Ureter (tissue), 1 donor: ENCODE measurements at places on chromosomes 7 and 10. TPM values are rescaled to one million over a fixed set of nuclear protein-coding genes. Genes with fewer than 3 reads are reported as not detected.
A peak's percentile ranks its signal among the peaks of the same experiment; 100 is the strongest.

The IFIT2 gene
- total RNA-seq = 4.0 TPM

The EBLN1 gene
- not detected for total RNA-seq

The POLR2J3 gene
- total RNA-seq = 64.3 TPM

DNA sequence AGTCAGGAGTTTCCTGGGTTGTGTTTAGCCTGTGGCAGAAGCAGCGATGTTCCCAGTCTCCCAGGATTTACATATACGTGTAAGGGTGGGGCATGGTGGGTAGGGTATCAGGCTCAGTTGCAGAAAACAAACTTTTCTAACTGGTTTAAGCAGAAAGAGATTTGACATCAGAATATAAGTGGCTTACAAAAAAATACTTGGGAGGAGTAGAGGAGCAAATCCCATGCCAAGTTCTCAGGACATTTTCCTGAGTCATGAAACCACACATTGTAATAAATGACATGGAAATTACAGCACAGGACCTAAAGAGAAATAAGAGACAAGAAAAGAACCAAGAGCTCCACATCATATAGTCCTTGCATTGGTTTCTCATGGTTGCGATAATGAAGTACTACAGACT, 26.2 kb upstream of the FRMD4A start:
- DNase-seq = no peak

GRCh38 chr7:28181416-28181815, 821 bp upstream of the JAZF1 start:
- no peak for DNase-seq

DNA sequence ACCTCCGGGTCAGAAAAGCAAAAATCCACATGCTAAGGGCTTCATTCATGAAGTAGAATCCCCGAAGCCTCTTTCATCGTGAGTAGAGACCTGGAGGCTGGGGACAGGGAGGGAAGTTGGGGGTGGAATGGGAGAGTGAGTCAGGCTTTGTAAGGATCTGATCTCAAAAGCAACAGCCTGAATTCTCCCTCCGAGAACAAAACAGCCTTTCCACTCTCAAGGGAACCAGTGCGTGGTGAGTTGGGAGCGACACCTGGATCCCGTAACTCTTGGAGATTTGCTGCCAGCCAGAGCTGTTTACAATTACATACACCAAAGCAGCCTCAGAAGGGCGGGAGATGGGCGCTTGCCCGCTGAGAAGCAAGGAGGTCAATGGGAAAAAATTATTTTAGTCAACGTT, 10.8 kb downstream of the AFAP1L2 start:
- no peak for DNase-seq

- peak; percentile 45 for DNase-seq
Observed at GRCh38 chr7:116316838-116317628, 106.7 kb downstream of the TES start.

DNA sequence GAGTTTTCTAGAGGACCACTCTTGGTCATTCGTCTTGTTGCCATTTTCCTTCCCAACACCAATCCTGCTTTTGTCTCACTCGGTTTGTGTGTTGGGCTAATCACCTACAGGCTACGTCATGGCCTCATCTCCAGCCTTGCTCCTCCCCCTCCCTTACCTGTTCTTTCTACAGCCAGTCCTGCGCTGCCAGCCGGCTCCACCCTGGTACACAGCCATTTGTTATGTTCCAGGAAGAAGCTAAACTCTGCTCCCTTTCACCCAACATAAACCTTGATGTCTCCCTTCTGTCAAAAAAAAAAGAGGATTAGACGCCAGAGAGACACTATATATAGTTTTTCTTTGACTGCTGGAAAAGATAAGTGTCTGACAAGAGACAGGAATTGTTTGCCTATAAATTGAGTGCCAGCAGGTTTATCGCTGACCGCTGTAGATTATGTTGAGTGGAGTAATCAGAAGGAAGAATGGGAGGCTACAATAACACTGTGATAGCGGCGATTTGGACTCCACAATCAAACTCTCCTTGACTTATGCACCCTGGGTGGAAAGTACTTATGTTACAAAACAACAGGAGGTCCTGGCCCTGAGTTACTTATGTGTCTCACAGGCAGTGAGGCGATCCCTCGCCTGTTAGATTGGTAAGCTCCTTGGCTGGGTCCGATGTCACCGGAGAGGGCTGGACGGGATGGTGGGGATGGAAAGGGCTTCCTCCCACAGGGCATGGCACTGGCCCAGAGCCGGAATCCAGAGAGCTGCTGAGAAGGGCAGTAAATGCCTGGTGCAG, 171.3 kb upstream of the BMPER start:
- DNase-seq = no peak

- no peak for DNase-seq
Observed at GRCh38 chr10:11728353-11728752, 13.8 kb upstream of the ECHDC3 start.

GRCh38 chr7:103666326-103666725, 220.3 kb upstream of the SLC26A5 start:
- DNase-seq = no peak

- DNase-seq = no peak
Observed at GRCh38 chr7:132354527-132354926, 221.7 kb downstream of the PLXNA4 start.

DNA sequence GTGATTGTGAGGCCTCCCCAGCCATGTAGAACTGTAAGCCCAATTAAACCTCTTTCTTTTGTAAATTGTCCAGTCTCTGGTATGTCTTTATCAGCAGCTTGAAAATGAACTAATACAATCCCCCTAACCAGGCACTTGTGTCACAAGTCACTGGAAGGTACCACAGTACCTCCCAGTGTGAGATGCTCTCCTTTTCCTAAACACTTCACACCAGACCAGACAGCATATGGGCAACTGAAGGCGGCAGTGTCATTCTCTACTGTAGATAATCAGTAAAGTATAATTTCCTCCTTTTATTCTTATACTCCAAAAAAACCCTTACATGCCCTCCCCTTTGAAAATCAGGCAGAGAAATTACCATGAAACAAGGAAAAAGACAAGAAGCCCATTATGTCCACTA, 113.2 kb downstream of the CALN1 start:
- no peak for DNase-seq

DNA sequence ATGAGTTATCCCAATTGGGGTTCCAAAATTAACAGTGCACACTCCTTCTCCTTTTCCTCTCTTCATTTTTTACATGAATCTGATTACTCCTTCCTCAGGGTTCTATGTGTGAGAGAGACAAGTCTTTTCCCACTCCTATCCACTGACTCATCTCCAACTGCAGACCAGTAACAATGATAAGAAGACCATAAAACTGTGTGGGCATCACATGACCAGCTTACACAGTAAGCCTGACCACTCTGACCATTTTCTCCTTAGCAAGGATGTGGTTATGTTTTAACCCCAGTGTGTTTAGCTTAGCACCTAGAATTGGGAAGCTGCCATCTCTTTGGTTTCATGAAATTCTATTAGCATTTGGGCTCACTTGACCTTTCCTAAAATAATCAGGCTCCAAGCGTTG, 145.0 kb upstream of the CALCR start:
- no peak for DNase-seq

DNA sequence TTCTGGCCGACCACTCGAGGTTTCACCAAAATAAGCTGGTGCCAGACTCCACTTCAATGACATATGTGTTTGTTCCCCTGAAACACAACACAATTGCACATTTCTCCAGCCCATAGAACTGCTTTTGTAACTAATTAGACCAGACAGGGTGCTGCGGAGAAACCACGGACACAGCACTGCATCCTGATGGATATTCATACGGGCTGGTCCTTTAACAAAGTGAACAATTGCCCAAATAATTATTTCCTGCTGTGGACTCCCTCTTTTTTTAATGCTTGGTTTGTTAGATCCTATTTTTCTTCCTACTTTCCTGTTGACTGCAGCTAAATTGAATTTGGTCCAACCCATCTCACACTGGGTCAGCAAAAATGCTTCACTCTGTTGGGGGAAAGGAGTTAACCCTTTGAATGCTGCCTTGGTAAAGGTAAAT, 198.6 kb upstream of the BMPER start:
- no peak for DNase-seq

GRCh38 chr7:96530786-96531185, 178.9 kb downstream of the SEM1 start:
- DNase-seq = no peak
